ENCODE measurements at places on chromosomes 2 and 18. TPM values are rescaled to one million over a fixed set of nuclear protein-coding genes. Genes with fewer than 3 reads are reported as not detected.

- DNase-seq = no peak
- H3K27me3 ChIP-seq = no peaks in the 10 kb centered on the region
- no peak overlapping the region for H3K27ac ChIP-seq
- H3K4me1 ChIP-seq = peaks cover 6% of the 10 kb centered on the region
- no peak overlapping the region for H3K4me3 ChIP-seq
Observed at GRCh38 chr18:44857744-44858491, 177.2 kb downstream of the SETBP1 start.

DNA sequence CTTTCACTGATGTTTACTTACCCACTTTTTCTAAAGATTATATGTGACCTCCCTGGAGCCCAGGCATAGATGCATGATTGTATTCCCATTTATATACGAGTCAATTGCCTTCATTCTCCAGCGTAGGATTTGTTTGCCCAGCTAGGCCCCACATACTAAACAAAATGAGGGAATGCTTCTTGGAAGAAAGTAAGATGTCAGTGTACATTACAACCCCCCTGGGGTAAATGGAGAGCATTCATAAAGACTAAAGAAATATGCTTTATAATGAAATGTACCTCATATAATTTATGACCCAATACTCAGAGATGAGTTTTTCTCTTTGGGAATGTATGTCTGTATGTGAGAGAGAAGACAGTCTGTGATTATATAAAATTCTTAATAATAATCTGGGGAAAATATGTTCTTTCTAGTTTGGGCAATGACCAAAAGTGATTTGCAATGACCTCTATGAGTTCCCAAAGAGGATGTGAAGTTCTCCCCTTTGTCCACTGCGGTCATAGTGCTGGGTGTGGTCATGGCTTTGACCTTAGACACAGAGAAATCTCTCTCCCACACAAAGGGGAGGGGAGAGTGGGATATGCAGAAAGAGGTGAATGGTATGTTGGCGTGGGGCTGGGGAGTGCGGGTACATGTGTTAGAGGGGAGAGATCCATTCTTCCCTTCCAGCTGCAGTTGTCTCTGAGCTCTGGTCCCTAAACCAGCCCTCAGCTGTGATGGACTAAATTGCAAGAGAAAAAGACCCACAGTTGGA is 175.6 kb downstream of the EN1 start:
- no peak overlapping the region for H3K4me3 ChIP-seq
- no peaks in the 10 kb centered on the region for H3K4me1 ChIP-seq
- H3K27me3 ChIP-seq = no peaks in the 10 kb centered on the region
- H3K27ac ChIP-seq = no peak overlapping the region

DNA sequence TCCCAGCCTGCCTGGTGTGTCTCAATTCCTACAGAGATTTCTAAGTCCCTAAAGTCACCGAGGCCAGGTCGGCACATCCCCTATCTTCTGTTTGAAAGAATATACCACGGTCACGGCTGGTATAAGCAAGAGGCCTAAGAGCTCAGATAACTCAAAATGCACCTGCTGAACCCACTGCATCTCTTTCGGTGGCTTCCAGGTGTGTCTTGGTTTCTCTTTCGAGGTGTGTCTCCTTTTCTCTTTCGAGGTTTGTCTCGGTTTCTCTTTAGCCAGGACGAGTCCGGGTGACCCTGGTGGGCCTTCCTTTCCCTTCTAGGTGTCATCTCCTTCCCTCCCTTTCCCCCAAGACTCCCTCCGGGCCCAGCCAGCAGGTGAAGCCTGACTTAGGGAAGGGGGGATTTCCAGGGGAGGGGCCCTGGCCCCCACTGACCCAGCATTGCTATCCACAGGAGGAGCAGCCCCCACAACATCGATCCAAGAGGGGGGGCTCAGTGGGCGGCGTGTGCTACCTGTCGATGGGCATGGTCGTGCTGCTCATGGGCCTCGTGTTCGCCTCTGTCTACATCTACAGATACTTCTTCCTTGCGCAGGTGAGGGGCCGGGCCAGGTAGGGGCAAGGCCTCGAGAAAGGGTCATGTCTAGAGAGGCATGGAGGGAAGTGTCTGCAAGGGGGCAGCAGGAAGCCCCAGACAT is 8.4 kb downstream of the ITM2C start:
- H3K27ac ChIP-seq = peak overlapping the region; percentile 36
- peaks cover 66% of the 10 kb centered on the region for H3K4me1 ChIP-seq
- peaks cover 35% of the 10 kb centered on the region for H3K27me3 ChIP-seq
- no peaks in the 10 kb centered on the region for H3K36me3 ChIP-seq
- no peak for DNase-seq

DNA sequence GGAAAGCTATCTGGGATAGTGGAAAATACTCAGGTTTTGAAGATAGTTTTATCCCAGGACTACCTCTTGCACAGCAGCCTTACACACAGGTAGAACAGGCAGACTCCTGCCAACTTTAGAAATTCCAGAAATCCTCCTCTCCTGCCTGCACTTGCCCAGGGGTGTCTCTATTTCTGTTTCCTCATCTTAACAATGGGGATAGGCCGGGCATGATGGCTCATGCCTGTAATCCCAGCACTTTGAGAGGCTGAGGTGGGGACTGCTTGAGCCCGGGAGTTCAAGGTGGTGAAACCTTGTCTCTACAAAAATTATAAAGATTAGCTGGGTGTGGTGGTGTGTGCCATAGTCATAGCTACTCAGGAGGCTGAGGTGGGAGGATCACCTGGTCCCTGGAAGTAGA is 117.0 kb upstream of the ARL5A start:
- peaks cover 5% of the 10 kb centered on the region for H3K4me1 ChIP-seq
- H3K36me3 ChIP-seq = no peaks in the 10 kb centered on the region

Gene AMER3
- not detected for total RNA-seq

Gene GPR75
- total RNA-seq = 4.1 TPM
